Caco-2 (cell line): ENCODE measurements at places on chromosomes 3 and 15. TPM values are rescaled to one million over a fixed set of nuclear protein-coding genes. Genes with fewer than 3 reads are reported as not detected.

DNA sequence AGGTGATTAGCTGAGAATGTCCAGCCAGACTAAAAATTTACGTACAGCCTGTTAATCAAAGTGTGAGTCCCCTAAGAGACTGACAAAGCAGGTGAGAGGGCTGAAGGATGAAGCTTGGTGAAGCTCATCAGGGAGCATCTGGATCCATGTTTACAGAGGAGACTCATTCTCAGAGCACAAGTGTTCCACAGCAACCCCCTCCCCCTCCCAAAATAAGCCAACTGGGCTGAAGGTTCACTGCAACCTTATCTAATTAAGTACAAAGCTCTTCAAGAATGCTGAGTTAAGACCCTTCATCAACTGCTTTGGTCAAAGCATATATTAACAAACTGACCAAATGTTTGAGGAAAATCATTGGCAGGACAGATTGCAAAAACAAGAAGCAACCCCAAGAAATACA, 262.6 kb upstream of the ZNF385D start:
- no peak for DNase-seq

- no peak for DNase-seq
These were observed 7.8 kb upstream of the RAD18 start for GRCh38 chr3:8970971-8971589.

DNA sequence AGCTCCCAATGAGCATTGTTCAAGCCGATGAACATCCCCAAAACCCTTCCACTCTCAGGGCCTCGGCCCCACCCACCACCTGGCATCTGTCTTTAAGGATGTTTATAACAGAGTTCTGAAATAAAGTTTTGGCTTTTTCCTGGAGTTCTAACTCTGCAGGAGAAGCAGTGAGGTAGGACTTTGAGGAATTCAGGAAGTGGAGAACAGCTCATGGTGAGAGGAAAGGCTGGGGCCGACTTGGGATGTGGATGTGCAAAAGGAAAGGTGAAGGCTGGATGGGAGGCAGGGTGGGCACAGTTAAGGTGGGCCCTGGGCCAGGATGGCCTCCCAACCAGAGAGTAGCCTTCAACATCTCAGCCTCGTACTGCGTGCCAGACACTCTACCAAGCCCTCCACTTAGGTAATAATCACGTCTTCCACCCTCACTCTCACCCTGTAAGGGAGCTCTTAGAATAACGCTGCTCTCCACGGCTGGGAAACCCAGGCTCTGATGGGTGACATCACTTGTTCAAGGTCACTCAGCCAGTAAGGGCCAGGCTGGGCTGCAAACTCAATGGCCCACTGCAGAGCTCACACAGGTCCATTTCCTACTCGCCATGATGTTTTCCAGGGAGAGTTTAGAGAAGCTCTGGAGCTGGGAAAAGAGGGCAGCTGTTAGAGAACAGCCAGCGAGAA, 28.5 kb downstream of the LIPC start:
- DNase-seq: no peak

GRCh38 chr3:47803480-47804025, 615 bp downstream of the DHX30 start:
- DNase-seq: no peak

DNA sequence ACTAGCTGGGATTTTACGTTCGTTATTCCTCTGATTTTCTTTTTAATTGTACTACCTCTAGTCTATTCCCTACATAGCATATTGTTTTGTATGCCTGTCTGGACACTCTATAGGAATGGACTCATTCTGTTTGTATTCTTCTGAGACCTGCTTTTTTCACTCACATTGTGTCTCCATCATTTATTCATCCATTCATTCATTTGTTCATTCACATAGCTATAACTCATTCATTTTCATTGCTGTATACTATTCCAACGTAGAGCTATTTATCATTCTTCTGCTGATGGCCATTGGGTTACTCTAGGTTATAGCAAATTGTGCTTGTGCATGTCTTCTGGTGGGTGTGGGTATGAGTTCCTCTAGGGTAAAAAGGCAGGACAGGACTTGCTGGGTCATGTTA, 74.0 kb upstream of the SLC6A6 start:
- no peak for DNase-seq

DNA sequence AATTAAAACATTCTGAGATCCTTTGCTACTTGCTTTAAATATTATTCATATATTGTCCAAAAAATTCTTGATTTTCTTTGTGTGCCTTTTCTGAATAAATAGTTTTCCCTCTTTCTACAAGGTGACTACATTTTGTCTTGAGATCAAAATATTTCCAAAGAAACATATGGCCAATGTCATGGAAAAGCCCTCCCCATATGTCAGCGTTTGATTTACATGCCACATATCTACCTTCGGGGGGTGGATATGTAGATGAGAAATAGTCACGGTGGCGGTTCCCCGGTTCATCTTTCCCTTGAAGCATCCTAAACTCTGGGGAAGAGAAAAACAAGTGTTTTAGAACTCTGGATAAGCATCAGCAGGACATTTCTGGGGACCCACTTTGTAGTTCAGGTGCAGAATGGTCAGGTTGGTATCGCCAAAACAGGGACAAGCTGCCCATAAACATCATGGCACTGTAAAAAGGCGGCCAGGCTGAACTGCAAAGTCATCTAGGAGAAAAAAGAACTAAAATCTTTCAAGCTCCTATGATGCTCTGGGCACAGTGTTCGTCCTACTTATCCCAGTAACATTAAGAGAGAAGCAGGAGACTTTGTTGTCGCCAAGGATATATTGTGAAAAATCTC, 91.5 kb downstream of the MEX3B start:
- DNase-seq: no peak

ANKRD34C gene
- total RNA-seq: not detected in 2 replicates

TKT gene
- 339 and 381 TPM in 2 replicates for total RNA-seq

ITPR1 gene
- 8.9 and 10.4 TPM in 2 replicates for total RNA-seq
